Stimulated activated CD4-positive, alpha-beta T cell treated with anti-CD3 and anti-CD28 coated beads, Interleukin-15, amount 100 ng/mL, for 1 hour (primary cell): ENCODE measurements at places on chromosomes 1 and 21.

DNA sequence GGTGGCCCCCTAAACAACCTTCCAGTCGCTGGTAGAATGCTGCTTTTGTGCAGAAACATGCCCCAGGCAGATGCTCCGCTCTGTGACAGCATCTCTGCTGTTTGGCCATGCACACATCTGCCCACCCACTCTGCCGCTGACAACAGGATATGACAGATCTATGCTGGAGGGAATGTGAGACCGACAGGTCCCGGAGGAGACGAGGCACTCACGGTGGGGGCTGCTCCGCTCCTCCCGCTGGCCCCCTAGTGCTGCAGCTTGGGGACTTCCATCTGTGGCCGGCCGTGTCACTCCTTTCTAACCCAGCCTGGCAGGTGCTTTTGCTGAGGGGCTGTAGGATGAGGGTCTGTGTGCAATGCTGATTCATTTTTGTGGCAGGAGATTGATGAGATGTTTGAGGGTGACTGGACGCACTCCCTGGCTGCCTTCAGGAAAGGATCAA lies 49.1 kb upstream of the DMRTB1 start:
- no peak for DNase-seq

- DNase-seq, result no peak
These were observed 11.8 kb upstream of the TMEM39B start for GRCh38 chr1:32060914-32061313.

DNA sequence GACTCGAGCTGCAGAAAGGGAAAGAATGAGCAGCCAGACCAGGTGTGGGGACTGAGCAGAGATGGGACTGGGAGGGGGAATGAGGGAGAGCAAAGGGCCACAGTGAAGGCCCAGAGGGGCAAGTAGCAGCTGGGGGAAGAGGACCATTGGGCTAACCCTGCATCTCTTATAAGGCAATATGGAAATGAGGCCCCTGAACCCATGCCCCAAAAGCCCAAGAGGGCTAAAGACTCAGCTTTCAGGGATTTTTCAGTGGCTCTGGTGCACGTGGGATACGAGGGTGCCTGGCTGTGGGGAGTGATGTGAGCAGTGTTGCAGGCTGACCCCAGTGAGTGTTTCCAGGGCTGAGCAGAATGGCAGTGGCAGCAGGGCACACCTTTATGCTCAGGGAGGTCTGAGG lies 496 bp upstream of the TNNI1 start:
- no peak for DNase-seq

DNA sequence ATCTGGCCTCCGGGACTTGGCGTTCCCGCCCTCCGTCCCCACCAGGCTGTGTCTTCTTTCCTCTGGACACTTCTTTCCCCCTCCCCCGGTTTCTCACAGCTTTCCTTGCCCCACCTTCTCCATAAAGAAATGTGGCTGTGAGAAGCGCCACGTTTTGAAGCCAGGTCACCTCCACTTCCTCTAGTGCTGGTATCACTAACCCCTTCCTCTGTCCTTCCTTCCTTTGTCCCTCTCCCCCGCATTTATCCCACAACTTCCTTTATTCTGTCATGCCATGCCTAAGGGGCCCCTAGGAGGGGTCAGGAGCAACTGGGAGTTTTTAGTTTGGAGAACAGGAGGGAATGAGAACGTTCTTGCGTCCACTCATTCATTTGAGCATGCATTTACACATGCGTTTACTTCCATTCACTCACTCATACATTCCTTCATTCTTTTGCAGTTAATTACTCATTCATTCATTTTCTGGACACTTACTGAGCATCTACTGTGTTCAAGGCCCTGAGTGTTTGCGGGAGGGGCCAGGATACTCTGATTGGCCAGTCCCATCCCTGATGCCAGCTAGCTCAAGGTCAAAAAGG lies 5.0 kb upstream of the ACOT11 start:
- no peak for DNase-seq

DNA sequence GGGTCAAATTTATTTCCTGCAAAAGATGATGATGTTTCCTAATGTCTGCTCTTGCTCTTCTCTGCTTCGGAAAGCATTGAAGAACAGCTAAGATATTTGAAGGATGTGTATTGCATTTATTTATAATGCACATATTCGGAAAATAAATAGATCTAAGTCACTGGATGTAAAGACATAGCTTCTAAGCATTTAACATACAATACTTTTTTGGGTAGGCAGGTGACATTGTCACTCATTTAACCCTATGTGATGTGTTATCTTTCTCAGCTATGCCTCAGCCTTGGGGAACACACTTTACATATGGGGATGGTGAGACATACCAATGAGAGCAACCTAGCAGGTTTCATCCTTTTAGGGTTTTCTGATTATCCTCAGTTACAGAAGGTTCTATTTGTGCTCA lies at the start of gene OR2G2:
TSS of gene OR2G2 (plus strand) at position 301 of the 400 bp plus-strand sequence. CDS start at position 301, 0 bp downstream.
- DNase-seq, result no peak

DNA sequence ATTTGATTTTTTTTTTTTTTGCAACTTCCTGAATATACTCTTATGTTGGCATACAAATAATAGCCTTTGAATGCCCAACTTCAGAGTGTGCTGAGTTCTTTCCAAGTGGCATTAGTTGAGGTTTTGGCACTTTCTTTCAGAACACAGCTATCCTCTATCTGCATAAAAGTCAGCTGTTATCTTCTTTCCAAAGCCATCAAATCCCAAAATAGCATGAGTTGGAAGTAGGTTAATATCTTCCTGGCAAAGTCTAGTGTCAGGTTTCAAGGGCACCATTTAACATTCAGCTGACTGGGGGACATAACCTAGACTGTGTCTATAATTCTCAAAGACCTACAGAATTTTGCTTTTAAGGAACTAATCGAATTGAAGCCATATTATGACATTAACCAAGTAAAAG lies 223.9 kb downstream of the PLPP3 start:
- no peak for DNase-seq

DNA sequence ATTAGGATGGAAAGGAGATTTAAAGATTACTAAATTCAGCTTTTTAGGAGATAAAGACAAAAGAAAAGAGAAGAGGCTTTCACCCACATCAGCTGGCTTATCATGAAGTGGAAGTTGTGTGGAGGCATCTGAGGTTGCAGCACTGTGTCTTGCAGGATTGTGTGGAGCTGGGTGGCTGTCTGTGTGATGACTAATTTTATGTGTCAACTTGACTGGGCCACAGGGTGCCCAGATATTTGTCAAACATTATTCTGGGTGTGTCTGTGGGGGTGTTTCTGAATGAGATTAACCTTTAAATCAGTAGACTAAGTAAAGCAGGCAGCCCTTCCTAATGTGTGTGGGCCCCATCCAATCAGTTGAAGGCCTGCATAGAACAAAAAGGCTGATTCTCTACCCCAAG lies 3.9 kb downstream of the KCNA10 start:
- no peak for DNase-seq

GRCh38 chr1:46188295-46189030 lies 9.8 kb downstream of the POMGNT1 start:
- no peak for DNase-seq

GRCh38 chr1:3271866-3272265 lies 182.6 kb upstream of the ARHGEF16 start:
- DNase-seq, result no peak

GRCh38 chr1:175788586-175789252 lies 45.3 kb upstream of the TNR start:
- DNase-seq, result no peak

GRCh38 chr21:43578677-43579303 lies 80.5 kb downstream of the HSF2BP start:
- no peak for DNase-seq

DNA sequence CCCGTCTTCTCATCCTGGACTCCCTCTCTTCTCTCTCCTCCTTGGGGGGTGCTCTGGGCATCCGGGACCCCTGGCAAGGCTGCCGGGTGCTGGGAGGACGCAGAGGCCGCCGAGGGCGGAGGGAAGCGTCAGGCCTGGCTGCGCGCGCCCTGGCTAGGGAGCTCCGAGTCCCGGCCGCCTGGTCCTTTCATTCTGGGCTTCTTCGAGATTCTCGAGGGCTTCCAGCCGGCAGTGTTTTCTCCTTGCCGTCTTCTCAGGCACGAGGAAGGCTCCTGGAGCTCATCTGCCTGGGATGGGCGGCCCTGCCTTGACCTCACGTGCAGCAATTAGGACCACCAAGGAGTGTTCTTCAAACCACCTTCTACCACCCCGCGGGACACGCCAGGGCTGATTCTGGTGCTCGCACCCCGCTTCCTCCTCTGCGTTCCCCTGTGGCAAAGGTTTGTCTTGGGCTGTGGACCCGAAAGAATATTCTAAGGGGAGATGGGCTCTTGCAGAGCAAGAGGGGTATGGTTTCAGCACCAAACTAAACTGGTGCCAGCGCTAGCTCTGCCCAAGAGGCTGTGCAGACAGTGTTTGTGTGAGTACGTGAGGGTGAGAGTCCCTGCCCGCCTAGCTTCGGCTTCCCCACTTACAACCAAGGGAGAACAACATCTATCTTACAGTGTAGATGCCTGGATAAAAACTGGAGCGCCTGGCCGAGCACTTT lies 36.5 kb downstream of the PIK3CD start:
- DNase-seq, result no peak

DNA sequence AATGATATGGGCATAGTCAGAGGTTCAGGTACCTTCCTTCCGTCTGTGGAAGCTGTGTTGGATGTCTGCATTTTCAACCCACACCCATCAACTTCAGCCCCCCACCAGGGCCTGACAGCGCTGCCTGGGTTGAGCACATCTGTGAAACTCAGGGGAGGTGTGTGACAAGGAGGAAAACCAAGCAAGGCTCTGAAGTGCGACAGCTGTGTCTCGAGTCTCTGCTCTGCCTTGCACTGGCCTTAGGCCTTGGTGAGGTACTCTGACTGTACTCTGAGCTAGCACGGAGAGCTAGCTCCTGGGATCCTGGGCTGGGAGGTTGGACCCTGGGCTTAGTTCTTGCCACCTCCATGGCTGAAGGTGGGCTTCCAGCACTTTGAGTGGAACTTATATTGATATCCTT lies 9.1 kb downstream of the VANGL2 start:
- DNase-seq, result no peak

GRCh38 chr1:245428681-245429080 lies 273.9 kb downstream of the KIF26B start:
- no peak for DNase-seq

DNA sequence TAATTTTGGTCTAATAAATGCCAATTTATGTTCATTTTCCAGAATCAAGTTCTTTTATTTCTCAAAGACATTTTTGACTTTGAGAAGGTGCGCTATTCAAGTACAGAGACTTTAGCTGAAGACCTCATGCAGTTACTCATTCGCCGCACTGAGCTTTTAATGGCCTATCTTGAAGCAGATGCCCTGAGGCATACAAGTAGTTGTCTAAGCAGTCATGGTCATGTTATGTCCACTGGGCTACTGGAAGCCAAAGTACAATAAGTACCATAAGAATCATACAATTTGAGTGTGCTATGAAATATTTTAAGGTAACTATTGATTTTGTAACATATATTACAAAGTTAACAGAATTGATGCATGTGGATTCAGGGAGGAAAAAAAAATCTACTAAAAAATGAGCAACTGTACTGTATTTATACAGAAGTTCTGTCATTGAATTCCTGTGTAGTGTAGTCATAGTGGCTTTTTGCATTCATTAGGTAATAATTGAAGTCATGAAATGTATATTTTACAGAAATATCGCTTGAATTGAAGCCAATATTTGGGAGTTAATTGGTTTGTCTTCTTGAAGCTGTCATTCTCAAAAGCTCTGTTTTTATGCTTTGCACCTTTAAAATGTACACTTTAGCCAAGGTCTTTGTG lies 13.5 kb upstream of the NEXN start:
- no peak for DNase-seq

DNA sequence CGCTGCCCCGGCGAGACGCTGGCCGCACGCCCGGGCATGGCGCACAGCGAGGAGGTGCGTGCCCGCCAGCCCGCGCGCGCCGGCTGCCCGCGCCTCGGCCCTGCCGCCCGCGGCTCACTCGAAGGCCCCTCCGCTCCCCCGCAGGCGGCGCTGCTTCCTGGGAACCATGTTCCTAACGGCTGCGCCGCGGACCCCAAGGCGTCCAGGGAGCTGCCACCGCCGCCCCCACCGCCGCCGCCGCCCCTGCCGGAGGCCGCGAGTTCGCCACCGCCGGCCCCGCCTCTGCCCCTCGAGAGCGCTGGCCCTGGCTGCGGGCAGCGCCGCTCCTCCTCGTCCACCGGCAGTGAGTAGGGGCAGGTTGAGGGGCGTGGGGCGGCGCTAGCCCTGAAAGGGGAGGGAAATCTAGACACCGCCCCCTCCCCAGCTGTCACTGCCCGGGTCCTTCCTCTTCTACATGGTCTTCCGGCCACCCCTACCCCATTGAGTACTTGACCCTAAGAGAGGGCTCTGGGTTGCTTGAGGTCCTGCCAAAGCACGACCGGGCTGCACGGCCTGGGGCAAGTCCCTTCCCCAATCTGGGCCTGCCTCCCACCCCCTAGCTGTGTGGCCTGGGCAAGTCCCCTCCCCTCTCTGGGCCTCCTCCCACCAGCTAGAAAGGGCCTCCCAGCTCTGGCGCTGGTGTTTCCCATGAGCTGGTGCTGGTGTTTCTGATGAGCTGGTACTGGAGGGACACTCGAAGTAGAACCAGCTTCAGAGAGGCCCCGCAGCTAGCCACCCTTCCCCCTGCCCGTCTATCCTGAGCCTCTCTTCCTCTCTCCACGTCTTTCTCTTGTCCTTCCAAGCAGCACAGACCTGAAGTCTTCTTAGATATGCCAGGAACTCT lies 17.0 kb downstream of the TNFRSF25 start:
- no peak for DNase-seq

GRCh38 chr1:150420560-150421265 lies 56.8 kb downstream of the RPRD2 start:
- DNase-seq, result no peak

DNA sequence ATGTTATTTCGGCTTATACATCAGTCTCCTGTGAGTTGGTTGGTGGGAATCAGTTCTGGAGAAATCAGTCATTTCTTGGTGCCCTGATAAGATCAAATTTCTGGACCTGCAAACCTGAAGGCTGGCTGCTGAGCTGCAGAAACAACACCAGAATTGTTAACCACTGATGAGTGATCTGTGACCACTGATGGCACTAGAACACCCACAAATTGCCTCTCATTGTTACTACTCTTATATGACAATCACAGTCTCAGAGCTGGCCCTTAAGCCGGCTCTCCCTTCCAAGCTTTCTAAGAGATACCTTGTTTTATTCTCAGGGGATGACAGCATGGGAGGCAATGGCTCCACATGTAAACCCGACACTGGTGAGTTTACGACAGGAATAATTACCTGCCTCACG lies 1.9 kb downstream of the C1orf162 start:
- DNase-seq, result no peak

DNA sequence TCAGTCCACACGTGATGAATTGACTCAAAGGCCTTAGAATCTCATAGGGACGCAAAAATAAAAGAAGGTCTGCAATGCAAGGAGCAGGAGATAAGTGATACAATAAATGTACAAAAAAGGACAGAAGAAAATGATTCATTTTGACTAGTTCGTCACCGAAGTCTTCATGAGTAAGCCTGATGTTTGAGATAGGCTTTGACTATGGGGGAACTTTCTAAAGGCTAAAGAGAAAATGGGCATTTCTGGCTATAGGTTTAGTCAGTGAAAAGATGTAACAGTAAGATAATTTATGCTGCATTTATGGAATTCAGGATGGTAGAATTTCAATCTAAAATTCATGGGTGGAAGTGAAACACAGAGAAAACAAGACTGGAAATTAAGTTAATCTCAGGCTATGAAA lies 163.0 kb downstream of the ADGRL4 start:
- no peak for DNase-seq

GRCh38 chr1:183293241-183293640 lies 107.2 kb downstream of the LAMC2 start:
- no peak for DNase-seq
